Stimulated activated CD4-positive, alpha-beta T cell treated with anti-CD3 and anti-CD28 coated beads, Interleukin-4, amount 100 ng/mL, for 48 hours (primary cell): ENCODE measurements at places on chromosomes 12 and 14.
A peak's percentile ranks its signal among the peaks of the same experiment; 100 is the strongest.

DNA sequence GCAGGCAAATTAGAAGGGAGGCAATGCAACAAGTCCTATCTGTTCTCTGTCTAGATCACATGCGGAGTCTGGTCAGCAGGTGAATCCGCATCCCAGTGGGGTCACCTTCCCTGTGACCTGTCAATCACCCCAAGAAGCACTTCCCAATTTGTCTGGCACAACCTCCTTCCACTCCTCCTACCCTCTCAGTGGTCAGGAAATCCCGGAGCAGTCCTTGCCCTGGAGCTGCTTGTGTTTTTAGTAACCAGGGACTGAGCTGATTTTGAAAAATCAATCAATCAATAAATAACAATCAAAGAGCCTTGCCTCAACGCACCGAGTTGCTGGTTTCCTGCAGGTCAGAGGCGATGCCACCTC, 572 bp upstream of the ACSS3 start:
- DNase-seq: no peak

- DNase-seq: no peak
Observed at GRCh38 chr14:79938185-79938584, 273.1 kb downstream of the DIO2 start.

- peak; percentile 19 for DNase-seq
Observed at GRCh38 chr14:22131749-22132476, 457.1 kb downstream of the DAD1 start.

DNA sequence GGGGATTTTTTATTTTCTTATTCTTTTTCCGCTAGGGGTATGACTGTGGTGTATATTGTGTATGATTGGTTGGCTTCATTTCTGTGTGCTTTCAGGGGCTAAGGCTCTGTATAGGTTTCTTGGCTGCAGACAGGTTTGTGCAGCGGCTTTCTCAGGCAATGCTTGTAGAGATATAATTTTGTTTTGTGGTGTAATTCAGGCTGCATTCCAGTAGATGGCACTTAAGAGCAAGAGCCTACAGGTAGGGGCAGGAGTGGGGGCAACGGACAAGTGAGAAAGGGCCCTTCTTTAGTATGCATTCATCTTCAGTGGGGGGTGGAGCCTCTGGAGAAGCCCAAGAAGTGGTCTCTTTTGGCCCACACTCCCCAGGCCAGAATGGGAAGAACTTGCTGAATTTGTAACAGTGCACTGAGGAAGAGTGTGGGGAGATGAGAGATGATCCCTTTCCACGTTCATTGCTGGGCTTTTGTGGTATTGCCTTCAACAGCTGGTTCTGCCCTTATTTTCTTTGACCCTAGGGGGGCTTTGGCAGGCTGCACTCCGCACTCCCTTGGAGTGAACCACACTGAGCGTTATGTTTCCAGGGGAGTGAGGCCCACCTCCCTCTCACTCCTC, 78.6 kb downstream of the IFNG-AS1 start:
- DNase-seq: no peak

DNA sequence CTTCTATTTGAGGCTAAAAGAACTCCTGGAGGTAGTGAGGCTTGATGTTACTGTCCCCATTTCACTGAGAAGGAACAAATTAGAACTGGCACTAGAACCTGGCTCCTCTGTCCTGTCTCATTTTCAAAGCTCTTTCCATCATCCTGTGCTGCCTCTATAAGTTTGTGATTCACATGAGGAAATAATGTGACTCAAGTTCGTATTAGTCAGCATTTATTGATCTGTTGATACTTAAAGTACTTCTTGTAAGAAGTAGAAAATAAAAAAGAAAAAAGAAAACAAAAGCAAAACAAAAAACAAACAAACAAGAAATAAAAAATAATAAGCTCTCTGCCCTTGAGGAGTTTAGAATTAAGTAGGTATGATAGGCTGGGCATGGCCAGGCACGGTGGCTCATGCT, 2.3 kb upstream of the ESPL1 start:
- DNase-seq: no peak
